T-helper 9 cell (primary cell): ENCODE measurements at places on chromosomes 5 and 9.
A peak's percentile ranks its signal among the peaks of the same experiment; 100 is the strongest.

DNA sequence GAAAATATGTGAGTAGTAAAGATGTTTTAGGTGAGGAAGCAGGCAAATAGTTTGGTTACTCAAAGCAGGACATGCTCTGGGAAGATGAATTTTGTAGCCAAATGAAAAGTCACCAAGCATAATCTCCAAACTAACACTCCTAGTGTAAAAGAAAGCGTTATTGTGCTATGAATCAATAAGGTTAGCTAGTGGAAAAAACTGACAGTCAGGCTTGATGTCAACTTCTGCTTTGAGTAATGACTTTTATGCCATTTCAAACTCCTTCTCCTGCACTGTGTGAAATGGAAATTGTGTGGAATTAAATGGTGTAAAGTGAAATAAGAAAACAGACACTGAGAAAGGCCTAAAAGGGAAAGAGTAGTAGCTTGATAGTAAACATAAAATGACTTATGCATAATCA lies 637.2 kb upstream of the DMAC1 start:
- DNase-seq: no peak

DNA sequence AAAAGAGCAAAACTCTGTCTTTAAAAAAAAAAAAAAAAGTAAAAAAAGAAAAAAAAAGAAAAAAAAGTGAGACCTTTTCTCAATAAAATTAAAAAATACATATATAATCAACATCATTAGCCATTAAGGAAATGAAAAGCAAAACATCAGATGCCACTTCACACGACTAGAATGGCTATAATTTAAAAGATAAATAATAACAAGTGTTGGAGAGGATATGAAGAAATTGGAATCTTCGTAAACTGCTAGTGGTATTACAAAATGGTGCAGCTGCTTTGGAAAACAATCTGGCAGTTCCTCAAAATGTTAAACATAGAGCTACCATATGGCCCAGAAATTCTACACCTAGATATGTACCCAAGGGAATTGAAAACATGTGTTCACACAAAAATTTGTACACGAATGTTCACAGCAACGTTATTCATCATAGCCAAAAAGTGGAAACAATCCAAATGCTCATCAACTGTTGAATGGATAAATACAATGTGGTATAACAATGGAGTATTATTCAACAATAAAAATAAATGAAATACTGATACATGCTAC lies 45.3 kb upstream of the SIL1 start:
- no peak for DNase-seq

- DNase-seq: no peak
These were observed 597.7 kb downstream of the BNC2 start for GRCh38 chr9:16272776-16273175.

DNA sequence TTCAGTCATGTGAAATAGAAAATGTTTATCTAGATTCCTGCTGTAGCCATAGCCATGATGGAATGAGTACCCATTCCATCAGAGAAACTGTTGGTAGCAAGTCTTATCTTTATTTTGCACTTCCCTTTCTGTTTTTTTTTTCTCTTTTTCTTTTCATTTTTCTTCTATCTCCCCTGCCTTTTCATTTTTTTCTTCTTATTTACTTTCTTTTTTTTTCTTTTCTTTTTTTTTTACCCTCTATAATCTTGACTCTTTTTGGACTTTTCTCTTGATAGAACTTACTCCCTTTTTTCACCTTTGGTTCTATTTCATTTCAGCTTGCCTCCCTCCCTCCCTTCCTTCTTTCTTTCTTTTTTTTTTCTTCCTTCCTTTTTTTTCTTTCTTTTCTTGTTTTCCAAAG lies 15.4 kb downstream of the SLC25A46 start:
- no peak for DNase-seq

DNA sequence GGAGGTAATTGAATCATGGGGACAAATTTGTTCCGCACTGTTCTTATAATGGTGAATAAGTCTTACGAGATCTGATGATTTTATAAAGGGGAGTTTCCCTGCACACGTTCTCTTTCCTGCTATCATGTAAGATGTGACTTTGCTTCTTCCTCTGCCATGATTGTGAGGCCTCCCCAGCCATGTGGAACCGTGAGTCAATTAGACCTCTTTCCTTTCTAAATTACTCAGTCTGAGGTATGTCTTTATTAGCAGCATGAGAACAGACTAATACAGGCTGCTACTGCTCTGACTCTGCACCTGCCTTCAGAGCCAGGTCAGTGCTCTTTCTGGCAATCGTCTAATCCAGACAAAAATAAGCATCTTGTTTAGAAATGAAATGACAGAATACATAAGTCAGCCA lies 479.2 kb upstream of the TUSC1 start:
- no peak for DNase-seq

GRCh38 chr5:96675882-96676281 lies 13.7 kb downstream of the CAST start:
- DNase-seq: no peak

- DNase-seq: no peak
These were observed 104.0 kb downstream of the PTTG1 start for GRCh38 chr5:160525471-160526261.

DNA sequence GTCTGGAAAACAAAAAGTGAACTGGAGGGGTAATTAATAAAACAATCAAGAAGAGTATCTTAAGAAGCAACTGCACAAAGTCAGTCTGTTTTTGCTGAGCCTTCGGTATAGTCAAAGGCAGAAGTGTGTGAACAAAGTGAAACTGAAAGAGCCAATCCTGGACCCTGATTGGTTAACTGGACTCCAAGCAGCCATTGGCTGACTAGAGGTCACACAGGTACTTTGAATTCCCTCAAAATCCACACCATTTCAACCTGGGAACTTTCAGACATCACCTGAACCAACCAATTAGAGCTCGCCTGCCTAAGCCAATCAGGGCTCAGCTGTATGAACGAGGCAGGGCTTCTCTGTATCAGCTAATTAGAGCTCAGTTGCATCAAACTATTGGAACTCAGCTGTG lies 286.7 kb downstream of the TLE4 start:
- DNase-seq: no peak

- no peak for DNase-seq
These were observed 7.7 kb upstream of the CEP72 start for GRCh38 chr5:604391-604831.

GRCh38 chr9:116628716-116629115 lies 58.4 kb upstream of the TRIM32 start:
- no peak for DNase-seq

GRCh38 chr9:4798281-4799032 lies 5.7 kb downstream of the RCL1 start:
- DNase-seq: no peak

- DNase-seq: no peak
These were observed 43.6 kb downstream of the NR3C1 start for GRCh38 chr5:143359869-143360268.

DNA sequence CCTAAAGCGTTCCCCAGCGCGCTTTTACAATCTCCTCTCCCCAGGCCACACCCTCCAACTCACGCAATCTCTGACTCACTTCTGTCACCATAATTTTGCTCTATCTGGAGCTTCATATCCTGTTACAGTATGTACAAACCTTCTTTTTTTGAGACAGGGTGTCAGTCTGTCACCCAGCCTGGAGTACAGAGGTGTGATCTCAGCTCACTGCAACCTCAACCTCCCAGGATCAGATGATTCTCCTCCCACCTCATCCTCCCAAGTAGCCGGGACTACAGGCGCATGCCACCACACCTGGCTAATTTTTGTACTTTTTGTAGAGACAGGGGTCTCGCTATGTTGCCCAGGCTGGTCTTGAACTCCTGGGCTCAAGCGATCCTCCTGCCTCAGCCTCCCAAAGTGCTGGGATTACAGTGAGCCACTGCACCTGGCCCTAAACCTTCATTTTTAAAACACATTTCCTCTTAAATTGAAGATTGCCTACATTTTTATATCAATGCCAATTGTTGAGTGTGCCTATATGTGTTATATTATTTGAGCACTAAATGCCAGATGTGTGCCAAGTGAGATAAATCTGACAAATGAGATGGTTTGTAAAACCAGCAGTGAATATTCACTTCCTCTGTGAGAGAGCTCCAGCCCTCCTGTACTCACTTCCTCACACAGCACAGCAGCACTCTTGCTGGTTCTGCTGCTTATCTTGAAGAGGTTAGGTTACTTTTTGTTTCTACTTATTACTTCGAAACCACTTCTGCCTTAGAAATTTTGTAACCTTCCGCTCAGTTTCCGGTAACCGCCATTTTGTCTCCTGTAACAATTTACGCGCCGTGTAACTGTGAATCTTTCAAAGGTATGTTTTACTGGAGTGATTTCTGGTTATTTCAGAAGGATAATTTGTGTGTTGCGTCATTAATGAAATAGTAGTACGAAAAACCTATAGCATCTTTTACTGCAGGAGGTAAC lies 57.9 kb downstream of the DOCK8 start:
- peak; percentile 65 for DNase-seq

GRCh38 chr5:110289512-110289810 lies 437.0 kb downstream of the TMEM232 start:
- no peak for DNase-seq

- no peak for DNase-seq
These were observed 4.6 kb downstream of the TEX53 start for GRCh38 chr9:114652776-114653555.

DNA sequence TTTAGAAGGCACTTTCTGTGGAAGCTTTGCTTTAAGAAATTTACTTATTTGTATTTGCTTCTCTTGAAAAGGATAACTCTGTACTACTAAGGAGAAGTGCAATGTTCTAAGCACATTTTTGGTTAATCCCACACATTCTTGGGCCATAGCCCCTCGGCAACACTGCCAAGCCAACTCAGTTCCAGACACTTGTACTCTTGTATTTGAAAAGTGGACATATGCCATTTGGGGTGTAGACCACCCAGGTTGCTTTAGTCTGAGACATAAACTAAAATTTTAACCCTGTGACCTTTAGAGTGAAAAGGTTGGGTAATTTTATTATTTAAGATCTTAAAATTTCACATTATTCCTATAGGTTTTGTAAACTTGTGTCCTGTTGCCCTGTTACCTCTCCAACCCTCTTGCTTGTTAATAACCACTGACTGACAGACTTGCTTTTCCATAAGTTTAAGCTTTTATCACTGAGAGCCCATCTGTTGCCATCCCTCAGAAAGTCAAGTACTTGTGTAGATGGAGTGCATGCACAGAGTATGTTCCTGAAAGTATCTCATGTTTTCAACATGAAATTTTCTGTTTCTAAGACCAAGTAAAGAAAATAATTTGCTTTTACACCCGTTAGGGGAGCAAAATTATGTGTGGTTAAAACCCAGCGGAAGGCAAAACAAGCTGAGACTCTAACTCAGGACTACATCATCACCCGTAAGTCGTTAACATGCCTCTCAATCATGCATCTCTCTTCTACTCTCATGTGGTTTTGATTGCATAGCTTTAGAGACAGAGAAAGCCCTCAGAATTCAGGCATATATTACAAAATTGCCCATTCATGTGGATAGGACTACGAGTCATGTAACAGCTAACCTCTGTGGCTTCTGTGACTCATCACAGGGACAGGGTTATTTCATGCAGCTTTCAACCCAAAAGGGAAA lies 117.3 kb downstream of the GDNF start:
- DNase-seq: no peak

DNA sequence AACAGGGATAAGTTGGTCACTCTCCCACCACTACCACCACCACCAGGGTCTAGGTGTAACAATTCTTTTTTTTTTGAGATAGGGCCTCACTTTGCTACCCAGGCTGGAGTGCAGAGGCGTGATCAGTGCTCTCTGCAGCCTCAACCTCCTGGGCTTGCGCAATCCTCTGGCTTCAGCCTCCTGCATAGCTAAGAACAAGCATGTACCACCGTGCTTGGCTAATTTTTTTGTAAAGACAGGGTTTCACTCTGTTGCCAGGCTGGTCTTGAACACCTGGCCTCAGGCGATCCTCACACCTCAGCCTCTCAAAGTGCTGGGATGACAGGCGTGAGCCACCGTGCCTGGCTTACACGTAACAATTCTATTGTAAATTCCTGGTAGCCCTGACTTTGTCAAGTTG lies 27.5 kb downstream of the CORO2A start:
- DNase-seq: no peak

DNA sequence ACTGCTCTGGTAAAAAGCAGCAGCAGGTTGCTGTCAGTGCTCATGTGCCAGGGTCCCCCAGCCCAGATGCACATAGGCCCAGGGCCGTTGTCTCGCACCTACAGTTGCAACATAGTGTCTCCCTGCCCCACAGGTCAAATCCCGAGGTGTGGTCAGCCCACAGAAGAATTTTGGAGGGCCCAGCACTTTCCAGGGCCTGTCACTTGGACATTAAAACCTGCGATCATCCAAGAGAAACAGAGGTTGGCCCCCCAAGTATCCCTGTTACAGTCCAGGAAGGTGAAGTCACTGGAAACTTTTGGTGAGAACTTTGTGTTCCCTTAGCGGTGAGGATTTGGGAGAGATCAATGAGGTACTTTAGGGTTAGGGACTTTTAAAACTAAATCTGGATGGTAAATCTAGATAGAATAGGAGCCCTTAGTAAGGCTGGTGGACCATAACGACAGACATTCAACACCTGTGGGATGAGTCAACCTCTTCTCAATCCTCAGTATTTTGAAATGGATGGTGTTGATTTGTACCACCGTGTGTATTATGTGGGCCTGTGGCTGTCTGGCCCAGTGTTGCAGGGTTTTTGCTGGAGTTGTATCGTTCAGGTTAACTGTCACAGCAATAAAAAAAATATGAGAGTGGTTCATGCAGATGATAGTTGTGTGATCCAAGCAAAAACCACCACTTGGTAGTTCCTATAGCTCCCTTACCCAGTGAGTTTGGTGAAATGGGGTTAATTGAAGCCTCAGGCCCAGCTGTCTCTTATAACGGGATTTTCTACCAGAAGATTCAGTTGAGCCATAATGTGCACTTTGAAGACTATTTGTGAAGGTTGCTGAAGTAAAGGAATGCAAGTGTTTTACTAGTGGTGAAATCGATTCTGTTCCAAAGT lies 19.2 kb downstream of the OR2S2 start:
- no peak for DNase-seq

DNA sequence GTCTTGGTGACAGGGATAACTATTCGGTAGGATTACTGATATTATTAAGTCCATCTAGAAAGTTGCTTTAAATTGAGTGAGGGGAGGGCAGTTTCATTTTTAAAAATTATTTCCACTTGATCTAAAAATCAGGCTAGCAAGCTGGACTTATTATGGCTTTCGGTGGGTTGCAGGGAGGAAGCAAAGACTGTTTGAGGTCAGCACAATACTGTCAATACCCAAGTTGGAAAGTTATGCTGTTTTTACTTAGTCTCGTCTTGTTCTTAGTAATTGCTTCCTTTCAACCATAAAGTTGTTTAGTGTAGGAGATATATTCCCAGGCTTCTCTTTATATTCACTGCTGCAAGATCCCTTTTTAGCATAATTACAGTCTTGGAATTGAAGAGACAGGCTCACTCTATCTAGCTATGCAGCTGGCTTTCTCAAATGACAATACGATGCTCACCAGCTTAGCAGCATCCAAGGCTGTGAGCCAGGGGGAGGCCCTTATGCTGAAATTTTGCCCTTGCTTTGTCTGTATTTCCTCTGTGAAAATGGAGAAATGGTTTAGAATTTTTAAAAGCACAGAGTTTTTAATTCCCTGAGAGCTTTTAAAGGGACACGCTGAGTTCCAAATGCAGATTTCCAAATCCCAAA lies 68.2 kb upstream of the APC start:
- no peak for DNase-seq

- DNase-seq: peak; percentile 95
These were observed 10.4 kb upstream of the NHP2 start for GRCh38 chr5:178163772-178164735.

GRCh38 chr9:20349568-20349967 lies 272.7 kb downstream of the MLLT3 start:
- DNase-seq: no peak

GRCh38 chr9:3548648-3549047 lies 22.8 kb upstream of the RFX3 start:
- DNase-seq: no peak
